ENCODE measurements at places on chromosomes 3 and 15. TPM values are rescaled to one million over a fixed set of nuclear protein-coding genes. Genes with fewer than 3 reads are reported as not detected.

- DNase-seq, result no peak
These were observed 69.3 kb downstream of the CLASP2 start for GRCh38 chr3:33648793-33649192.

GRCh38 chr3:137171834-137172603, 214.2 kb downstream of the IL20RB start:
- DNase-seq, result no peak

DNA sequence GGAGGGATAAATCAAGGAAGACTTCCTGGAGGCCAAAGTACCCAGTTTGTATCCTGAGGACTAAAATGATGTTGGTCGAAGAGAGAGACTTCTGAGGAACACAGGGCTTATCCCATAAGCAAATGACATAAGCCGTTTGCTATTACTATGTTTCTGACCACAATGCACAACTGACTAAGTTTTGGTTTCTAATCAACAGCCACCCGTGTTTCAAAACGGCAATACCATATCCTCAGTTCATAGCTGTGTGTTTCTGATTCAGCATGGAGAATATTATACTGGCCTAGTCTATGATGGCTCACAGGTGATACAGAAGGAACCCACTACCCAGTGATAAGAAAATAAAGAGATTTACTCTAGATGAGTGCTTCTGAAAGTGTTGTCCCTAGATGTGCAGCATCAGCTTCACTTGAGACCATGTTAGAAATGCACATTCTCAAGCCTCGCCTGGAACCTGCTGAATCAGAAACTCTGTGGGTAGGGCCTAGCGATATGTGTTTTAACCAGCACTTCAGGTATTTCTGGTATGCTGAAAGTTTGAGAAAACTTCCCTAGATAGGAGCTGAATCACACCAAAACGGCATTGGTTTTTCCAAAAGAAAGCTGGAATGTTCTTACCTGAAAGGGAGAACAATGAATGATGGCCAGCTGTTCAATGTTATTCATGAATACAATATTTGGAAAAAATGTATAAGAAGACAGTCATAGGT, 639.7 kb upstream of the NR2F2 start:
- DNase-seq, result no peak

GRCh38 chr15:33067456-33067855, 127.1 kb downstream of the FMN1 start:
- DNase-seq, result no peak

PLA2G4E gene
- not detected for total RNA-seq

All from Right ventricle myocardium superior (tissue), 1 donor.